ENCODE measurements at places on chromosomes 5 and 9.

DNA sequence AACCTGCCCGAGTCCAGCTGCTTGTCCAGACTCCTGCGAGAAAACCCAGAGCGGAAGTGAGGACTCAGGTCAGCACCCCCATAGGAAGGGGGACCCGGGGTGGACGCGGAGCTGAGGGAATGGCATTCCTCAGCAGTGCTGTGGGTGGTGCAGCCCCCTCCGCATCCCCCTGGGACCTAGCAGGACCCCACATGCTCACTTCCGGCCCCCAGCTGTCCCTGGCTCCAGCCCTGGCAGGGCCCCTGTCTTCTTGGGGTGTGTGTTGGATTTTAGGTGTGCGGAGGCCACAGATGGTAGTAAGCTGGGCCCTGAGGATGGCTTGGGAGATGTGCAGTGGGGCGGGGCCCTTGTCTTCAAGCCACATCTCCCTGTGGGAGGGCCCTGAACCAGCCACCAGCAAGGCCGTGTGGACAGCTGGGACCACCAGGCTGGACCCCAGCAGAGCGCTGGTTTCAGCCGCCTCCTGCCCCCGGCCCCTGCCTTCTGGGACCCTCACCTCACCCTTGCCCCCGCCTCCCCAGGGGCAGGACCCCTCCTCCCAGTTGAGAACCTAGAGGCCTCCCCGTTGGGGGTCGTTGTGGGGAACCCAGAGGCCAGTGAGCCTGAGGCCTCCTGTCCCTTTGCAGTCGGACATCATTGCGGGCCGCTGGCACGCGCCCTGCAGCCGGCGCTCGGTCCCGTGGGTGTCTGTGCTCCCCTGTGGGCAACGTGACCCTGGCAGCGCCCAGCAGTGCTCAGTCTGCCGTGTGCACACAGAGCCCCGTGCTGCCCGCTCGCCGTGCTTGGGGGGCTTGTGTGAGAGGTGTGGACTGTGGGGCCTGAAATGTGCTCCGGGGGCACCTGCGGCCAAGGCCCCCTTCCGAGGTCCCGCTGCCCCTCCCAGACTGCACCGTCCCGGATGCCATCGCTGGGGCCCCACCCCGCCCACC, 10.8 kb upstream of the SLC9A3 start:
- DNase-seq = no peak

DNA sequence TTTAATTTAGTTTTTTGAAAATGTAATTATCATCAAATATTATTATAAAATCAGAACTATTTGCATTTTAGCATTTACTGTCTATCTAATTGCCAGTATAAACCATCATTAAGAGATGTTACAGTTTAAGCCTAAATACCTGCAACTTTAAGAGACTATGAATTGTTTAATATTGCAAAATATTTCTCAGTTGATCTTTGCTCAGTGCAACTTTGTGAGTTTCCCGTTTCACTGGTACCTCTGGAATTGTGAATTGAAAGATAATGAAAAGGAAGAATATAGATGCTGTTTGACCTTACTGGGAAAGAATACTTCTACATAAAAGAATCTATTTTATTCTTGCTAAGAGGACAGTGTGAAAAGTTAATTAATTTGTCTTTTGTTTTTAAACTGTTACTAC, 30.2 kb upstream of the TMED7 start:
- DNase-seq = no peak

DNA sequence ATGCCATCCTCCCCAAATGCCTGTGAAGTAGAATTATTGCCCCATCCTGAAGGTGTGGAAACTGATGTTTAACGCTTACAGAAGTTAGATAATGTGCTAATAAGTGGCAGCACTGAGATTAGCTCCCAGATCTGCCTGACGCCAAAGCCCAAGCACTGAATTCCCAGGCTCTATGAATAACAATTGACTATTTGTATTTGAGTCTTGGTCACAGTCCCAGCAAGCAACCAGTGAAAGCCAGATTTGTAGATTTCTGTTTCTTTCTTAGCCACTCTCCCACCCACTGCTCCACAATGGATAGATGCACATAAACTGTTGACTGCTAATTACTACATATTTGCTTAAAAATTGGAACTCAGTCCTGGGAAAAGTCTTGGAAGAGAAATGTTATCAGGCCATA, 34.4 kb downstream of the FAM240B start:
- DNase-seq = no peak

DNA sequence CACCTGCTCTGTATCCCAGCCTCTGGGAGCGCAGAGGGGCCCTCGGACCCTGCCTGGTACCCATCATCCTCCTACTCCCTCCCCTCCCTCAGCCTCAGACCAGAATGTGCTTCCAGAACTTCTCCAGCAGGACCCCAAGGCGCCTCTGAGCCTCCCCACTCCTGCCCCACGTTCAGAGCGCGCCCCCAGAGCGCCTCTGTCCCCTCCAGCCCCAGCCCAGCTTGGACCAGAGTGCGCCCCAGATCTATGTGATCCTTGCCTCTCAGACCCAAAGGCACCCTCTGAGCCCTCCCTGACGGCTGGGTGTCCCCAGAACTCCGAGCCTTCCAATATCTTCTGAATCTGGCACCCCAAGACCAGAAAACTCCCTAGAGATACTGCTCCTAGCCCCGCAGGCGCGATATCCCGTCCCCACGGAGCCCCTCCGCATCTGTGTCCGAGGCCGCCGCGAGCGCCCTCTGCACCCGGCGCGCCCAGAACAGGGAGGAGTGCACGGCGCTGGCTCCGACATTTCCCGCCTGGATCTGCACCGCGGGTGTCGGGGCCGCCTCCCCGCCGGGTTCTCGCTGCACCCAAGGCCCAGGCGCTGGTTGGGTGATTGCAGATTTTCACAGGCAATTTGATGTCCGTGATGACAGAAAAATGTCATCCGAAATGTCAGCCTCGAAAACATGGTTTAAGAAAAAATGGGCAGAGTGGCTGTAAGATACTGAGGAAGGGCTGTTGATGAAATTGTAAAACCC, 522 bp downstream of the BHMT start:
- no peak for DNase-seq

DNA sequence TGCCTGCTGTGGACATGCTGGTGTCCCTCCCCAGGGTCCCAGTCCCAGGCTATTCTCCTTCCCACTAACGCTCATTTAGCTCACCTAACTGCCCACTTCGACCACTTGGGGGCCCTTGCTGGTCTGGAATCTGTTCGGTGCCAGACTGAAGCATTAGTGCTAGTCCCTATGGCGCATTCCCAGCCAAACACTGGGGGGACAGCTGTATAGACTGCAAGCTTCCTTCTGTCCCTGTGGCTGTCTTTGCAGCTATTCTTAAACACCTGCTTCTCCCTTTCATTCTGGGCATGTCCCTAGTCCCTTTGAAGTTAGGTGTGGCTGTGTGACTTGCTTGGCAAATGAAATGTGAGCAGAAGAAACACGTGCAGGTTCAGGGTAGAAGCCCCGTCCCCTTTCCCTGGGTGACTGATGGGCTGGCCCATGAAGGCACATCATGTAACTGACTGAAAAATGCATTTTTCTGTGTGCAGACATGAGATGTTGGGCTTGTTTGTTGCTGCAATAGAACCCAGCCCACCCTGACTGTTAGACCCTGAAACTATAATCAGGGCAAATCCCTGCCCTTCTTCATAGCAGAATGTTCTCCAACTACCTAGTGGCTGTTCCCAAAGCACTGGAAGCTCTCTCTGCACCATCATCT, 134.4 kb downstream of the BARX1 start:
- no peak for DNase-seq
